ENCODE measurements at places on chromosomes 11 and 22. TPM values are rescaled to one million over a fixed set of nuclear protein-coding genes. Genes with fewer than 3 reads are reported as not detected.
A peak's percentile ranks its signal among the peaks of the same experiment; 100 is the strongest.

DNA sequence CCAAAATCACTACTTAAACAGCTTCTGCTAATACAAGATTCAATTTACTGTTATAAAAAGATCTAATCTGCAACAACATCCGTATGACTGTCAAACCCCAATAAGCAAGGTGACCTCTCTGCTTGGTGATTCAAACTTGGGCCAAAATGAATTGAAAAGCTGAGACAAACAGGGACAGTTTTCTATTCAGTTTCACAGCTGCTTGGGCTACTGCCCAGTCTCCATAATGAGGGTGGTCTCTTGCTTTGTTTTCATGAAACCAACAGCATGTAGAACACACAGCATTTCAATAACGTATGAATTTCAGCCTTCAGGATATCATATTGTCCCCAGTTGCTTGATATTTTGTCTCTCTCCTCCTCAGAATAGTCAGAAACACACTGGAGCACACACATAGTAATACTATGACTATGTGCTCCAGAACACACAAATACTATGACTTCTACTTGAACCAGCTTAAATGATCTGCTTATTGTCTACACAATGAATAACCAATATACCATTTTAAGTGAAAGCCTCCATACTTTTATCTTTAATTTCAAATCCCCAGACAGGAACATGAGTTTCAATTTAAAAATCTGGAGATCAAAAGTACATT lies 285.0 kb downstream of the TTC28 start:
- H3K27me3 ChIP-seq = no peaks in the 10 kb centered on the region
- no peak overlapping the region for H3K4me3 ChIP-seq
- no peak overlapping the region for H3K27ac ChIP-seq
- H3K4me1 ChIP-seq = peaks cover 23% of the 10 kb centered on the region

DNA sequence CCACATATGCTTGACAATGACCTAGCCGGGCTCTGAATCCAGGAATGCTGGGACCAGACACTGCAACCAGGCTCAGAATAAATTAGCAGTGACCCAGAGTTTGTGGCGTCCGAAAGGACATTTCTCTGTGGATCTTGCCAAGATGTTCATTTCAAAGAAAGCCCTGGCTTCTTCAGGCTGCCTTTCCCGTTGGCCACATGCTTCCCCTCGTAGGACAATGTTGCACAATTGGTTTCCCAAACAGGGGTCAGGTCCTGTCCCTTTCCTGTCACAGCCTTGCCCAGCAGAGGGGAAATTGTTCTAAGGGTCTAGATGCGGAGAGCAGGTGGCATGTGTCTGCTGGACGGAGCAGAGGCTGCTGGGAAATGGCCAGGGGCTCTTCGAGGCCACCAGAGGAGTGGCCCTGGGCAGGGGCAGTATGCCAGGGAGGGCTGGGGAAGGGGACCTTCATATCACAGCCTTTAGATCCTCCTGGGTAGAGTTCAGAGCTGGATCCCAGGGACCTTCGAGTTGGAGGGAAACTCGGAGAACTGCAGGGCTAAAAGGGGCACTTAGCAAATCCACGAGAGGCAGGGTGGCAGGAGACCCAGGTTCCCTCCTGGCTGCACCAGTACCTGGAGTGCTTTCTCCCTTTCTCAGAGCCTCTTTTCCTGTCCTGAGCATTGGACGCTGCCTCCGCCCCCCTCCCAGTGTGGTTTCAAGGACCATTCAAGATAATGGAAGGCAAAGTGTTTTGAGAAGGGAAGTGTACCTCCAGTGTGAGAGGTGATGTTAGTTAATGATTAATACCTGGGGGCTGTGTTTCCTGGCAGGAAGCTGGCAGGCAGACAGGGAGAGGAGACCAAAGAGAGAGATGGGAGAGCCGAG lies 42.3 kb downstream of the C11orf96 start:
- peaks cover 26% of the 10 kb centered on the region for H3K27me3 ChIP-seq
- no peak overlapping the region for H3K27ac ChIP-seq
- no peaks in the 10 kb centered on the region for H3K36me3 ChIP-seq
- no peak for DNase-seq
- peaks cover 8% of the 10 kb centered on the region for H3K4me1 ChIP-seq

Gene CYP2D6
- under 0.01 TPM for total RNA-seq

Gene ISX
- total RNA-seq = not detected

GRCh38 chr11:114099392-114100178 lies 40.1 kb downstream of the ZBTB16 start:
- no peak for DNase-seq
- H3K4me1 ChIP-seq = no peaks in the 10 kb centered on the region
- H3K4me3 ChIP-seq = no peak overlapping the region
- H3K27ac ChIP-seq = no peak overlapping the region
- H3K27me3 ChIP-seq = no peaks in the 10 kb centered on the region

DNA sequence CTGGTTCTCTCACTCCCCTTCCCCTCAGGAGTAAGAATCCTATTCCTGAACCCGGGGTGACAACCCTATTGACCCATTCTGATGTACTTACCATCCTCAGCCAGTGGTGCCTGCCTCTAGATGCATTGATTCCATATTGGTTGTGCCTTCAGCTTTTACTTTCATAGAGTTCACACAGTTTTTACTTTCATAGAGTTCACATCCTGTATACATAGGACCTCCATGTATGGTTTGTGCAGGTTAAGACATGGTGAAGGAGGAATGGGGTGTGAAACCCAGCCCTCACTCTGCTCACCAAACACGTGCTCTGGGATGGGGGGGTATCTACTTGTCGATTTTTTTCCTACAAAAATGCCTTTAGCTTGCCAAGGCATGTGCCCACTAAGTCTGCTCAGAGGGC lies 105.6 kb upstream of the TBCEL start:
- H3K27me3 ChIP-seq = peaks cover 13% of the 10 kb centered on the region
- no peak overlapping the region for H3K27ac ChIP-seq
- no peaks in the 10 kb centered on the region for H3K36me3 ChIP-seq
- H3K4me1 ChIP-seq = no peaks in the 10 kb centered on the region

DNA sequence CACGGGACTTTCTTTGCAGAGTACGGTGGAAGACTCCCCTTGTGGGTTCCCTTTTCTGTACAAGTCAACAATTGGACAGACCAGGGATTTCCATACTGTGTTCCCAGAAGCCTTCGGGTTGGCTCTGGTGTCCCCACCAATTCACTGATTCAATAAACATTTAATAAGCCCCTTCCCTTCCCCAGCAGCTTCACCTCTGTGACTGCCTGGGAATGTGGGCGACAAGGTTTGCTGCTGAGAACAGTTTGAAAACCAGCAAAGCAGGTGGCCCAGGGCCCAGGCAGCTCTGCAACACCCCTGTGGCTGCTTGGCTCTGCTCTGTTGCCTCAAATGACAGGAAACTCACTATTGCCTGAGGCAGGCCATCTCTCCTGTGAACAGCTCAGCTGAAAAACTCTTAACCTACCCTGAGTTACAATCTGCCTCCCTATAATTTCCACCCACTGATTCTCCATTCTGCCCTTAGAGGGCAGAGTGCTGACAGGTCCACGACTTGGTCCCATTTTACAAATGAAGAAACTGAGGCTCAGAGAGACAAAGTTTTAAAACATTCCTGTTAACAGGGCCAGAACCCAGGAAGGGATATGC lies 10.4 kb downstream of the ADORA2A start:
- peaks cover 8% of the 10 kb centered on the region for H3K4me1 ChIP-seq
- H3K36me3 ChIP-seq = no peaks in the 10 kb centered on the region
- H3K27me3 ChIP-seq = no peaks in the 10 kb centered on the region
- no peak for DNase-seq

DNA sequence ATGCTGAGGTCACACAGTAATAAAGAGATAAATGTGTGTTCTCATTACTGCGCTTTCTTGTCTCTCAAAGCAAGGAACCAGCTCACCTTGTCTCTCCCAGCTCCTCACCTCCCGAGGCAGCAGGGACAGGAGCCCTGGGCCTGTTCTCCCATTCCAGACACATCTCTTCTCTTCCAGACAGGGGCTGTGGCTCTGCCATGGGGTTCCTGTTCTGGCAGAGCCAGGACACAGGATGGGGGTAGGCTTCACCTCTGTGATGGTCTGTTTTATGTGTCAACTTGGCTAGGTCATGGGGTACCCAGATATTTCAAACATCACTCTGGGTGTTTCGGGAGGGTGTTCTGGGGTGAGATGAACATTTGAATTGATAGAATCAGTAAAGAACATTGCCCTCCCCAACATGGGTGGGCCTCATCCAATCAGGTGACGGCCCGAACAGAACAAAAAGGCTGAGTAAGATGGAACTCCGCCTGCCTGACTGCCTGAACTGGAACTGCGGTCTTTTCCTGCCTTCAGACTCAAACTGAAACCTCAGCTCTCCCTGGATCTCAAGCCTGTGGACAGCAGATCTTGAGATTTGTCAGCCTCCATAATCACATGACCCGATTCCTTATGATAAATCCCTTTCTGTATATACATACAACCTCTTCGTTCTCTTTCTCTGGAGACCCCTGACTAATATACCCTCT lies 2.0 kb upstream of the VSIG10L2 start:
- no peak overlapping the region for H3K4me3 ChIP-seq
- no peak for DNase-seq
- no peaks in the 10 kb centered on the region for H3K4me1 ChIP-seq

GRCh38 chr11:115493905-115494304 lies 10.3 kb downstream of the CADM1 start:
- peaks cover 5% of the 10 kb centered on the region for H3K4me1 ChIP-seq
- no peaks in the 10 kb centered on the region for H3K27me3 ChIP-seq
- no peak overlapping the region for H3K4me3 ChIP-seq
- DNase-seq = peak; percentile 13

DNA sequence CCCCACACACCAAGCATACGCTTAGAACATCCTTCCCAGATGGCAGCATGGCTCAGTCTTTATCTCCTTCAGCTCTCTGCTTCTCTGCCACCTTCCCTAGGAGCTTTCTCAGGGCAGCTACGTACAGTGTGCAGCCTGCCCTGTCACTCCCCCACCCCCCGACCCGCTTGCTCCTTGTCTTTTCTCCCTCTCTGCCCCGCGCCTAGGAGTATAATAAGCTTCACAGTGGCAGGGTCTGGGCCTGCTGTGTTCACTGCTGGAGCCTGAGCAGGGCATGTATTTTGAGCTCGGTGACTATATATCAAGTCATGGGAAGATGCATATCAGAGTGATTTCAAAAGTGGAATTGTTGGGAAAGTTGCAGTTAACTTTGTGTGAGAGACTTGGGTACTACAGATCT lies 55.8 kb upstream of the ADSL start:
- H3K27me3 ChIP-seq = no peaks in the 10 kb centered on the region
- no peak for DNase-seq
- no peak overlapping the region for H3K27ac ChIP-seq

Gene WBP2NL
- total RNA-seq = not detected

DNA sequence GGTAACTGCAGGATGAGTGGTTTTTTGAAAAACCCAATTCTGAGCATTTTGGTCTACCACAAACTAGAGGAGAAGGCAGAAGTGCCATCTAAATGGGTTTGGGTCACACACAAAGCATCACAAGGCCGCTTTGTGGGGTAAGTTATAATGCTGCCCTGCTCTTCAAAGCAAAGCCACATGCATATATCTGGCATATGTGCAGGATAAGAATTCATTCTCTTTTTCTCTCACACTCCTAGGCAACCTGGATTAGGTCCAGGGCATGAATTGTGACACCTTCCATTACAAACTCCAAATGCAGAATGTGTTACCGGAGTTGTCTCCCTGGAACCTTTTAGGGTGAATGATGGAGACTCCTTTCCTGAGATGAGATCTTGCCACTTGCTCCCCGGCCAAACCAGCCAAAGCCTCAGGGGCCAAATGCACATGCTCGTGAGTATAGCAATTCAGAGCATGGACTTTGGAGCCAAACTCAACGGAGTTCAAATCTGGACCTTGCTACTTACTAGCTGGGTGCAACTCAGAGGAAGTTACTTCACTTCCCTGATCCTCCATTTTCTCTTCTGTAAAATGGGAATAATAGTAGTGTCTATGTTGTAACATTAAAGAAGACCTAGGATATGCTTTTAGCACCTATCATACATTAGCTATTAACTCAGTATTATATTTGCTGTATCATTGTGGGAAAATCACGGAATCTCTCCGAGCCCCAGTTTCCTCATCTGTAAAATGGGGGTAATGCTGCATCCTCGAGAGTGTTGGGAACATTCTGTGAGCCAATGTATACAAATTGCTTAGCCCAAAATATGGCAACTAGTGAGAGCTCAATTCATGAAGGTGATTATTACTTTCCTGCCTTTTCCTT lies 96.6 kb downstream of the COMMD9 start:
- no peaks in the 10 kb centered on the region for H3K36me3 ChIP-seq
- H3K27ac ChIP-seq = no peak overlapping the region
- no peak for DNase-seq
- H3K4me3 ChIP-seq = no peak overlapping the region
- no peaks in the 10 kb centered on the region for H3K27me3 ChIP-seq

- H3K4me3 ChIP-seq = no peak overlapping the region
- H3K27ac ChIP-seq = no peak overlapping the region
- H3K27me3 ChIP-seq = no peaks in the 10 kb centered on the region
- H3K4me1 ChIP-seq = peaks cover 8% of the 10 kb centered on the region
- H3K36me3 ChIP-seq = no peaks in the 10 kb centered on the region
Observed at GRCh38 chr11:117072517-117073461, 25.4 kb downstream of the SIK3 start.

Gene FOLR3
- total RNA-seq = not detected

Gene MIOX
- not detected for total RNA-seq

DNA sequence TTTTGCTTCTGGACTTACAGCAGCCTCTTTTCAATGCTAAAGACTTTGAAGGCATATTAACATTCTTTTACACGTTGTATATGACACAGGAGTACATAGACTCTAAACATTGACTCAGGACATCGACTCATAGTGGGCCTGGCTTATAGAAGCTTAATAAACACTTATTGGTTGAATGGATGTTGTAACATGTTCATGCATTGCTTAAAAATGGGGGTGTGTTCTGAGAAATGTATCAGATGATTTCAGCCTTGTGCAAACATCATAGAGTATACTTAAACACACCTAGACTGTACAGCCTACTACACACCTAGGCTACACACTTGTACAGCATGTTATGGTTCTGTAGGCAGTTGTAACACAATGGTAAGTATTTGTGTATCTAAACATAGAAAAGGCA lies 17.9 kb downstream of the TTC17 start:
- no peak overlapping the region for H3K4me3 ChIP-seq
- H3K27ac ChIP-seq = no peak overlapping the region

DNA sequence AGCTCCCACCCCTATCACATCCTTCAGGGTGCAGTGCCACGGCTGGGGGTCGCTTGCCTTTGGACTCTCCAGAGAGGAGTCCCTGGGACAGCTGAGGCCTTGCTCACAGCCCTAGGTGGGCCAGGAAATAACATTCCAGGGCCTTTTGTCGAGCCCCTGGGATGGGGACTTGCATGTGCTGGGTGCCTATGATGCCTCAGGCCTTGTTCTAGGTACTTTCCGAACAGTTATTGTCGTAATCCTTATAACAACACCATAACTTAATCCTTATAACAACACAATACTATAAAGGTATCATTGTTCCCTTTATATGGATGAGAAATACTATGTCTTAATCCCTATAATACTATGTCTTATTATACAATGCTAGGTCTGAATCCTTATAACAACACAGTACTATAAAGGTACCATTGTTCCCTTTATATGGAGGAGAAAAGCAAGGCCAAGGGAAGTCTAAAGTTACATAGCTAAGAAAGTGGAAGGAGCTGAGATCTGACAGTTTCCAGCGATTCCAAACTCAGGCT lies 236.5 kb downstream of the ST3GAL4 start:
- H3K4me3 ChIP-seq = no peak overlapping the region
- no peak for DNase-seq
- H3K27me3 ChIP-seq = no peaks in the 10 kb centered on the region
- H3K36me3 ChIP-seq = no peaks in the 10 kb centered on the region

GRCh38 chr11:105206633-105207032 lies 67.1 kb upstream of the CARD18 start:
- no peak for DNase-seq
- no peaks in the 10 kb centered on the region for H3K4me1 ChIP-seq
- no peak overlapping the region for H3K27ac ChIP-seq
- no peaks in the 10 kb centered on the region for H3K27me3 ChIP-seq

Gene SLC22A12
- total RNA-seq = not detected

Gene OR52I1
- not detected for total RNA-seq

Gene P2RY2
- total RNA-seq = not detected

Gene OR51S1
- not detected for total RNA-seq
